Lung microvascular endothelial cell (primary cell): ENCODE measurements at places on chromosomes 3 and 15.

- DNase-seq: no peak
These were observed 193.3 kb downstream of the CD47 start for GRCh38 chr3:107897471-107898061.

- DNase-seq: no peak
These were observed 399.9 kb downstream of the PDCD6IP start for GRCh38 chr3:34198309-34198708.

- DNase-seq: no peak
These were observed 42.7 kb downstream of the HHLA2 start for GRCh38 chr3:108338901-108339545.

DNA sequence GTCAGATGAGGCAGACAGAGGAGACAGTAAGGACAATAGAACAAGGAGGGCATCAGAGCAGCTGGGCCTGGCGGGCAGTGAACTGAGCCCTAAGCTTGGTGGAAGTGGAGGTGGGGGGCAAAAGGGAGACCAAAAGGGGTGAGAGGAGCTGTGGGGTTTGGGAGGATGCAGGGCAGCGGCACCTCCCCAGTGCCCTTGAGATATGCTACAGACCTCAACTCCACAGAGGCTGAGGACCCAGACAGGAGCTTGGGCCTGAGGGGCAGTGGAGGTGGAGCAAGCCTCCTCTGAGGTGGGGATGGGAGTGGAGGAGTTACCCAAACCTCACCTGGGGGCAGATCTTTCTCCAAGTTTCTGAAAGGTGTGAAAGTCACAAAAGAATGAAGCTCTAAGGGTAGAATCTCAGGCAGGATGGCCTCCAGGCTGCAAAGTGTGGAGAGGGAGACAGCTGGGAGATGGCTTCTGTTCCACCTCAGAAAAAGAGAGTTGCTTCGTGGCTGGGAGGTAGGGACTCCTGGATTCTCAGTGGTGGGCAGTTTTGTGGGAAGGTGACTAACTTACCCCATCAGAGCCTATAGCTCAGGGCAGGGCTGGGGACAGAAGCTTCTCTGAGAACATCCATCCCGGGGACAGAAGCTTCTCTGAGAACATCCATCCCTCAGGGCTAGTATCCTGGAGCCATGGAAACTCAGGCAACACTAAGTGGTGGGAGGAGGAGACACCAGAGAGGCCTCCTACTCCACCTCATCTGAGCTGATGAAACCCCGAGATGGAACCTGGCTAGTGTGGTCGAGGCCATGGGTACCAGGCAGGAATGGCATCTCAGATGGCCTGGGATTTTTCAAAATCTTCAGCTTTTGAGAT, 2.3 kb upstream of the CLK3 start:
- DNase-seq: no peak

DNA sequence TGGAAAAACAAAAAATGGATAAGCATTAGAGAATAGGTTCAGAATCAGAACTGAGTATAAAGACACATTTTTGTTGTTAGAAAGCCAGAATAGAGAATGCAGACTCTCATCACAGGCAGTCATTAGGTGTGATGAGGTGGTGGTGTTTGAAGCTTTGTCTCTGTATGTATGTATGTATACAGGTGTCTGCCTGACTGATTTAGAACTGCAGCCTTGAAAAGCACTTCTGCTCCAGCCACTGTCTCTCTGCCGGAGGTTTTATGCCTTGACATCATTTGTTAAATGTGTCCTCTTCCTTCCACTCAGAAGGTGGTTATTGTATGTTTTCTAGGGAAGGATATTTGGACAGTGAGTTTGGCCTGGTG, 80.7 kb upstream of the ZBED2 start:
- DNase-seq: no peak

GRCh38 chr3:102182162-102182561, 252.7 kb upstream of the ZPLD1 start:
- DNase-seq: no peak
